ENCODE measurements at places on chromosomes 7 and 10. TPM values are rescaled to one million over a fixed set of nuclear protein-coding genes. Genes with fewer than 3 reads are reported as not detected.

GRCh38 chr7:45191396-45191795 is 33.8 kb downstream of the RAMP3 start:
- H3K36me3 ChIP-seq = no peaks in the 10 kb centered on the region
- DNase-seq = no peak
- no peaks in the 10 kb centered on the region for H3K4me1 ChIP-seq

GRCh38 chr7:155532792-155533119 is 13.6 kb downstream of the CNPY1 start:
- no peak overlapping the region for H3K27ac ChIP-seq

DNA sequence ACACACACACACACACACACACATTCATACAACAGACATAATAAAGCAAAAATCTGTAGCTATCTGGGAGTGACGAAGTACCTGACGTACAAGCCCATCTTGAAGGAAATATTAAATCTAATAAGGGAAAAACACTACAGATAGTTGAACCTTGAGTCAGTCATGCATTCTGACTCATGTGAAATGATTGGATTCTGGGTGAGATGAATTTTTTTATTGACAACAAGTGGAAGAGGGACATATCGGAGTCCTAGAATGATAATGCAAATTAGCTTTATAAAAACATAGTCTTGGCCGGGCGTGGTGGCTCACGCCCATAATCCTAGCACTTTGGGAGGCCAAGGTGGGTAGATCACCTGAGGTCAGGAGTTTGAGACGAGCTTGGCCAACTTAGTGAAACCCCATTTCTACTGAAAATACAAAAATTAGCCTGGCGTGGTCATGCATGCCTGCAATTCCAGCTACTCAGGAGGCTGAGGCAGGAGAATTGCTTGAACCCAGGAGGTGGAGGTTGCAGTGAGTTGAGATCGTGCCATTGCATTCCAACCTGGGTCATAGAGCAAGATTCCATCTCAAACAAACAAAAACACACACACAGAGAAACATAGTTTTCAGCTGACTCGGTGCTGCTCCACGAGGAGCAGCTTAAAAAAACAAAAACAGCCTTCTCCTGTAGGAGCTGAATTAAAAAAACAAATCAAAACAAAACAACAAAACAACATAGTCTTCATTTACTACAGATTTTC is 154.4 kb upstream of the MKLN1 start:
- H3K27me3 ChIP-seq = no peaks in the 10 kb centered on the region
- H3K27ac ChIP-seq = no peak overlapping the region
- no peaks in the 10 kb centered on the region for H3K36me3 ChIP-seq
- no peaks in the 10 kb centered on the region for H3K4me1 ChIP-seq
- no peak overlapping the region for H3K4me3 ChIP-seq

GRCh38 chr10:15815242-15815885 is 44.9 kb downstream of the MINDY3 start:
- no peak overlapping the region for H3K27ac ChIP-seq
- H3K4me3 ChIP-seq = no peak overlapping the region
- peaks cover 38% of the 10 kb centered on the region for H3K36me3 ChIP-seq
- no peaks in the 10 kb centered on the region for H3K4me1 ChIP-seq
- DNase-seq = no peak

GRCh38 chr10:121696854-121697253 is 98.6 kb upstream of the FGFR2 start:
- no peak overlapping the region for H3K4me3 ChIP-seq
- no peak overlapping the region for H3K27ac ChIP-seq
- H3K27me3 ChIP-seq = peaks cover 4% of the 10 kb centered on the region
- DNase-seq = no peak

- H3K27me3 ChIP-seq = no peaks in the 10 kb centered on the region
- H3K27ac ChIP-seq = no peak overlapping the region
- no peak overlapping the region for H3K4me3 ChIP-seq
These were observed 71.8 kb downstream of the ZNF438 start for GRCh38 chr10:30959836-30960210.

DNA sequence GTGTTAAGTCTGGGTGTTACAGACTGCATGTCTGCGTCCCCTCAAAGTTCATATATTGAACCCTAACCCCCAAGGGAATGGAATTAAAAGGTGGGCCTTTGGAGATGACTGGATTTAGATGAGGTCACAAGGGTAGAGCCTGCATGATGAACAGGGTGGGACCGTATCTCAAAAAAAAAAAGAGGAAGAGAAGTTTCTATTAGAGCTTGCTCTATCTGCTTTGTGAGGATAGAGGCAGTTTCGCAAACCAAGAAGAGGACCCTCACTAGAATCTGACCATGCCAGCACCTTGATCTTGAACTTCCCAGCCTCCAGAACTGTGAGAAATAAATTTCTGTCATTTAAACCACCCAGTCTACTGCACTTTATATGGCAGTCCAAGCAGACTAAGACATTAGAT is 1.4 kb downstream of the KIN start:
- no peaks in the 10 kb centered on the region for H3K27me3 ChIP-seq
- DNase-seq = no peak
- H3K4me1 ChIP-seq = peaks cover 54% of the 10 kb centered on the region

GRCh38 chr10:24737001-24737400 is 13.3 kb upstream of the ARHGAP21 start:
- peaks cover 10% of the 10 kb centered on the region for H3K27me3 ChIP-seq
- H3K27ac ChIP-seq = no peak overlapping the region
- H3K36me3 ChIP-seq = no peaks in the 10 kb centered on the region

GRCh38 chr7:54964136-54964535 is 54.7 kb upstream of the EGFR start:
- no peaks in the 10 kb centered on the region for H3K4me1 ChIP-seq
- no peak overlapping the region for H3K27ac ChIP-seq
- no peak overlapping the region for H3K4me3 ChIP-seq
- H3K27me3 ChIP-seq = no peaks in the 10 kb centered on the region

GRCh38 chr10:115860182-115861107 is 412.6 kb downstream of the GFRA1 start:
- DNase-seq = no peak
- H3K36me3 ChIP-seq = no peaks in the 10 kb centered on the region
- H3K27me3 ChIP-seq = no peaks in the 10 kb centered on the region
- no peaks in the 10 kb centered on the region for H3K4me1 ChIP-seq
- H3K27ac ChIP-seq = no peak overlapping the region

GRCh38 chr7:138125598-138126111 is 49.4 kb downstream of the AKR1D1 start:
- DNase-seq = peak; percentile 38
- no peak overlapping the region for H3K4me3 ChIP-seq
- H3K4me1 ChIP-seq = peaks cover 9% of the 10 kb centered on the region
- H3K27ac ChIP-seq = no peak overlapping the region
- H3K36me3 ChIP-seq = no peaks in the 10 kb centered on the region
- no peaks in the 10 kb centered on the region for H3K27me3 ChIP-seq

DNA sequence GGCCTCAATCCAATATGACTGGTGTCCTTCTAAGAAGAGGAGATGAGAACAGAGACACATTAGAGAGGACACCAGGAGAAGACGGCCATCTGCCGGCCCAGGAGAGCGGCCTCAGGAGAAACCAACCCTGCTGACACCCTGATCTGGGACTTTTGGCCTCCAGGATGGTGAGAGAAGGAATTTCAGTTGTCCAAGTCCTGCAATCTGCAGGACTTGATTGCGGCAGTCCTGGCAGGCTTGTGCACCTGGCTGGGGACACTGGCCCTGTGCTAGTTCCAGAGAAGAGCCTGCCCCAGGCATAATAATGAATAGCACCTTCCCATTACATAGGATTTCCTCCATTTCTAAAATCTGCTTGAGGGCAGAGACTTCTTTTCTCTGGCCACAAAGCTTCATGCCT is 409.9 kb upstream of the SHH start:
- no peak overlapping the region for H3K4me3 ChIP-seq
- H3K27ac ChIP-seq = no peak overlapping the region
- no peaks in the 10 kb centered on the region for H3K4me1 ChIP-seq

DNA sequence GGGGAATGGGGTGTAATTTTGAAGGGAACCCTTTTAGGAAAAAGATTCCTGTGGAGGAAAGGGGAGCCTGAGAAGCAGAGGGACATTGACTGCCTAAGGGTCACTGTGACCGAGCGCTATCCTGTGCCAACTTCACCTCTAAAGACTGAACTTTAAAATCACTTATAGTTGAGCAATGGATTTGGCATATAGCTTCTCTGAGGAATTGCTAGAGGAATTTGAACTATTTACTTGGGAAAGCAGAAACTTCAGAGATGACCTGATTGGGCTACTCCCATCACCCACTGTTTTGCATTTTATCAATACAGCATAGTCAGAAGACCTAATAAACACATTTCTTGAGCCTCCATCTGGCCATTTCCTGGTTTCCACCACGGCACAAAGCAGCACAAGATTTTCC is 23.7 kb upstream of the WNT16 start:
- H3K4me1 ChIP-seq = peaks cover 19% of the 10 kb centered on the region
- H3K36me3 ChIP-seq = peaks cover 24% of the 10 kb centered on the region
- DNase-seq = no peak
- no peak overlapping the region for H3K27ac ChIP-seq
- H3K27me3 ChIP-seq = no peaks in the 10 kb centered on the region
- H3K4me3 ChIP-seq = no peak overlapping the region

DNA sequence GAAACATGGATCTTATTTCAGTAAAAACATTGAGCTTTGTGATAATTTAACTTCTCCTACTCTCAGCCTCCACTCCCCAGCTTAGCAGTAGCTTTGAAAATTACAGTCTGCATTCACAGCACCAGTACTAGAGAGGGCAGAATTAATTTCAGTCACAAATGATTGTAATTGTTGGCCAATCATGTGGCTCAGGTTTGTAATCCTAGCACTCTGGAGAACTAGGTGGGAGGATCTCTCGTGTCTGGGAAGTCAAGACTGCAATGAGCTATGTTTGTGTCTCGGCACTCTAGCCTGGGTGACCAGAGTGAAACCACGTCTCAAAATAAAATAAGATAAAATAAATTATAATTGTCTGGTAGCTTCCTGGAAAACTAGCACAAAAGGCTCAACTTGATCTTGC is 620.9 kb downstream of the TNS3 start:
- DNase-seq = no peak
- H3K27me3 ChIP-seq = no peaks in the 10 kb centered on the region
- H3K4me3 ChIP-seq = no peak overlapping the region
- no peaks in the 10 kb centered on the region for H3K4me1 ChIP-seq
- H3K27ac ChIP-seq = no peak overlapping the region

DNA sequence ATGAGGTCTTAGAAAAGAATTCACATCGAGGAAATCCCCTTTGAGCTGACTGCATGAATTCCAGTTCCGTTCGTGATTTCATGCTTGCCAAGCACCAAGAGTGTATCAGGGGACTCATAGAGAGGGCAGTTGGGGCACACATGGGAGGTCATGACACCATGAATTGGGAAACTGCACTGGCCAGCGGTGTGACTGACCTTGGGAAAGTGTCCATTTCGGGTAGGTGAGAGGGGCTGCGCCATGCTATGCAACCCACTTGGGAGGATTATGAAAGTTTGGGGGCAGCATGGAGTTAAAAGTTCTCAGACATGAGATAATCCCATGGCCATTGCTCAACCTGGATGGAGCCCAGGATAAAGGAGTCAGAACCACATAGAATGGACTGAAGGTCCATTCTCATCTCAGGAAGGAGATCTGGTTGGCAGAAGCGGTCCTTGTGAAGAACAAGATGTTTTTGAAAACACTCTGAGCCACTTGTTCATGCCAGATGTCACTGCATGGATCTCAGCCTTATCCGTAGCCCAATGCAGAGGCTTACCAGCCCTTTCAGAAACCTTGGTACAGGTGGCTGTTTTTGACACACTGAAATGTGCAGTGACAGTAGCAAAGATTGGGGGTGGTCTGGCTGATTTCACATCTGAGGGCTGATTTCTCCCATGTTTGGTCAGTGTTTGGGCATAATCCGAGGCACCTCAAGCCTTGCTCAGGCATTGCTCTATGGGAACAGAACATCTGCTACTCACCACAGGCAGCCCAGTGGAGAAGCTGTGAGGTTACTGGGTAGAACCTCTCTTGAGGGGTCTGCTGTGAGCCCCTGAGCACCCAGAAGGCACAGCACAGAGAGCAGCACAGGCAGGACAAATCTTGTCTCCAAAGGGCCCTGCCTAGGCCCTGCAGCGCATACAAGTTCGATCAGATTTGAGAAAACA is 252.3 kb downstream of the CXCL12 start:
- H3K27ac ChIP-seq = no peak overlapping the region
- DNase-seq = no peak
- H3K36me3 ChIP-seq = no peaks in the 10 kb centered on the region
- H3K4me3 ChIP-seq = no peak overlapping the region
- no peaks in the 10 kb centered on the region for H3K4me1 ChIP-seq

- no peak overlapping the region for H3K27ac ChIP-seq
- DNase-seq = no peak
These were observed 15.6 kb upstream of the SLC13A1 start for GRCh38 chr7:123215350-123215749.

DNA sequence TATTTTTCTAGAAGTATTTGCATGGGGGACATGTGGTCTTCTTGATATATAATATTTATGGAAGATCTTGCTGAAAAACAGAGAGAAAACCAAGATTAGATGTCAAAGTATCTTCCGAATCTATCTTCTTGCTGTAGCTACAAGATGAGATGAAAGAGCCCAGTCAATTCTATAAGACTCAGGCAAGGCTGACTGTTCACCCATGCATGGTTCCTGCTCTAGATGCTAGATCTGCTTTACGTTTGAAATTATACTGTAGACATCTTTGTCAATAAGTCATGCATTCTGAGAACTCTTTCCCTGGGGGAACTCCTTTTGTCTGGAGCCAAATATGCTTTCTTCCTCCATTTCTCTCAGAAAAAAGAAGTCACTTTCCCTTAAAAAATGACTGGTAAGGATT is 1292.0 kb downstream of the XPNPEP1 start:
- DNase-seq = no peak
- no peak overlapping the region for H3K4me3 ChIP-seq
- H3K36me3 ChIP-seq = no peaks in the 10 kb centered on the region
- peaks cover 18% of the 10 kb centered on the region for H3K4me1 ChIP-seq
- peak overlapping the region; percentile 46 for H3K27ac ChIP-seq
- no peaks in the 10 kb centered on the region for H3K27me3 ChIP-seq

- H3K27me3 ChIP-seq = no peaks in the 10 kb centered on the region
- no peak overlapping the region for H3K4me3 ChIP-seq
- H3K4me1 ChIP-seq = peaks cover 26% of the 10 kb centered on the region
- H3K36me3 ChIP-seq = peaks cover 6% of the 10 kb centered on the region
- no peak for DNase-seq
- H3K27ac ChIP-seq = peak overlapping the region; percentile 54
These were observed 50.6 kb downstream of the GRK5 start for GRCh38 chr10:119257899-119258419.

DNA sequence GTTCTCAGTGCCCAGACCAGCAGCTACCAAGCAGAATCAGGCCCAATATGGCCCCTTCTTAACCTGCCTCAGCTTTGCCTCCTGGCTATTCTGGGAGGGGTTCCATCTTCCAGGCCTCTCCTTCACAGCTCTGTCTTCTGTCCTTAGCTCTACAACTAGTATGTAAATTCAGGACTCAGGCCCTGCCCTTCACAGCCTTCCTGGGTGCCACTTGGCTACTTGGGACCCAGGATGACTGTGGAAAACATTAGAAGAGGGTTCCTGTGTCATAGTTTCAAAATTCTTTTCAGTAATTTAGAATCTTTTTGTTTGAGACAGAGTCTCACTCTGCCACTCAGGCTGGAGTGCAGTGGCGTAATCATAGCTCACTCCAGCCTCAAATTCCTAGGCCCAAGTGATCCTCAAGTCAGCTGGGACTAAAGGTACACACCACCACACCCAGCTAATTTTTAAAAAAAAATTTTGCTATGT is 33.2 kb upstream of the PAPSS2 start:
- H3K27ac ChIP-seq = no peak overlapping the region
- no peaks in the 10 kb centered on the region for H3K4me1 ChIP-seq
- no peak overlapping the region for H3K4me3 ChIP-seq
- H3K36me3 ChIP-seq = no peaks in the 10 kb centered on the region
- no peaks in the 10 kb centered on the region for H3K27me3 ChIP-seq
- DNase-seq = no peak

CTAGE8 gene
- not detected for polyA plus RNA-seq

CRTAC1 gene
- polyA plus RNA-seq = not detected

ANXA8L1 gene
- not detected for polyA plus RNA-seq

ASIC3 gene
- not detected for polyA plus RNA-seq

CYP3A5 gene
- polyA plus RNA-seq = not detected

CUTC gene
- 112 TPM for polyA plus RNA-seq

AQP1 gene
- polyA plus RNA-seq = not detected

SPDYE8 gene
- not detected for polyA plus RNA-seq

VWA2 gene
- polyA plus RNA-seq = not detected

Data from naive B cell (primary cell).